ENCODE measurements at places on chromosomes 4 and X.

- DNase-seq, result no peak
These were observed 180.4 kb downstream of the AFAP1 start for GRCh38 chr4:7759216-7759615.

- DNase-seq, result no peak
These were observed 43.1 kb upstream of the AFF2 start for GRCh38 chrX:148457279-148457678.

DNA sequence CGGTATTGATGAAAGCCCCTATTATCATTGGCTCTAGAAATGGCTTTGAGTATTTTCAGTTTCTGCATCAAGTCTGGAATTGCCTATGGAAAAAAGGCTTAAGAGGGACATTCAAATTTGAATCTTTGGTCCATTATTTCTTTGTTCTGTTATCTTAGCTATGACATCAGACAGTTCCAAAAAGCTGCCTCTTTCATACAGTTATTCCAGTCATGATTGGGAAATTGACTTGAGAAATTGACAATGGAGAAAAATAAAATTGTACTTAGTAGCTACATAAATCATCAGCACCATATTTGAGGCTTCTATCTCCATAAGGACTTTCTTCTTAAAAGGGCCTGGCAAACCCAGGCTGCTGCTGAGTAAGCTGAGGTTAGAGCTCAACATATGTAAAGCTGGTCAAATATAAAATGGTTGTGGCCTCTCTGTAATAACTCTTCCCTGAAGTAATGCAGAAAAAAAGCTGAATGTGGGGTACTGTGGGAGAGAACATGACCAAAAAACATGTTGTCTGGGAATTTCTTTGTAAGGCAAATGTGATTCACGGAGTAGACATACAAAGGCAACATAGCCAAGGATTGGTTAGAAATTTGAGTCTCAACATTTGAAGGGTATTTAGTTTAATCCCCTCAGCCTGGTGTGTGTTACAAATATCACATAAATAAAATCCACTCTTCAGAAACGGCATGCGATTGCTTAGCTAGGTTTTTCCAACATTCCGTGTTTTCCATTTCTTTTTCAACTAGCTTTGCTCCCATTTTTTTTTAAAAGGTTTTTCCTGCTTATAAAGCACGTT, 100.9 kb downstream of the LNX1 start:
- DNase-seq, result no peak

DNA sequence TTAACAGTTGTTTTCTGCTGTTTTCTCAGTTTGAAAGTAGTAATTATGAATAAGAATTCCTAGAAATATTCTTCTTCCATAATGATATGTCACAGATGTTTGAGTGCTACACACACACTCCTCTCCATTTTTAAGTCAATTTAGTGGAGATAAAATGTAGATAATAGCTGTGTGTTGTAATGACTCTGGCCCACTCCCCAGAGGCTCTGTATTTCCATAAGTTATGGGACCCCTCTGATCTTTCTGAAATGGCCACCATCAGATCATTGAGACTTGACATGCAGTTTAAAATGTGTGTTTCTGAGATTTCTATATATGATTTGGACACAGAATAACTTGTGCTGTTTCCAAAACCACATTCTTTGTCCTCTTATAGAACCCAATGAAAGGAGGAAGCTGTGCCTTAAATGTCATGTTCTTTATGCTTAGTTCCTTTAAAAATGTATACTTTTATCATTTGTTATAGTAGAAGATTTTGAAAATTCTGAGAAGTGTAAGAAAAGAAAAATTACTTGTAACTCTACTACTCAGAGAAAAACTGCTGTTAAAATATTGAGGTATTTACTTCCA, 46.4 kb downstream of the GAB1 start:
- no peak for DNase-seq
